ENCODE measurements at places on chromosomes 6 and 20. TPM values are rescaled to one million over a fixed set of nuclear protein-coding genes. Genes with fewer than 3 reads are reported as not detected.

The HSPA12B gene
- total RNA-seq: 20.4 TPM

DNA sequence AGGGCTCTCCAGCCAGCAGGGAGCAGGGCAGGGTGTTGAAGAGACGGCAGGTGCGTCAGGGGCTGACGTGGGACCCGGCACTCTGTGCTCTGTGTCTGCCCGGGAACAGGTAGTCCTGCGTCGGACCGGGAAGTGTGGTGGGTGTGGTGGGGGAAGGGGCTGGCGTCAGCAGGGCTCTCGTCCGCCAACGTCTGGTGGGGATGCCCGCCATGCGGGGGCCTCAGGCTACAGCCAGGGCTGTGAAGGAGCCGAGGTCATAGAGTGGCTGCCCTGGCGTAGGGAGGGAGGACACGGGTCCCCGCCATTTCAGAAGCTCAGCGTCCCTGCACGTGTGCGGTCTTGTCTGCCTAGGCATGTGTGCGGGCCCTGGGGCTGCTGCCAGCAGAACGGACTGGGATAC, 25.3 kb downstream of the DNAJC5 start:
- DNase-seq: no peak

The TENT5A gene
- 8.5 TPM for total RNA-seq

The LINC00237 gene
- not detected for total RNA-seq

GRCh38 chr6:166572370-166573261, 13.9 kb downstream of the RAMACL start:
- DNase-seq: no peak
